Nephron progenitor cell (in vitro differentiated cells): ENCODE measurements at places on chromosomes 1 and 21.

DNA sequence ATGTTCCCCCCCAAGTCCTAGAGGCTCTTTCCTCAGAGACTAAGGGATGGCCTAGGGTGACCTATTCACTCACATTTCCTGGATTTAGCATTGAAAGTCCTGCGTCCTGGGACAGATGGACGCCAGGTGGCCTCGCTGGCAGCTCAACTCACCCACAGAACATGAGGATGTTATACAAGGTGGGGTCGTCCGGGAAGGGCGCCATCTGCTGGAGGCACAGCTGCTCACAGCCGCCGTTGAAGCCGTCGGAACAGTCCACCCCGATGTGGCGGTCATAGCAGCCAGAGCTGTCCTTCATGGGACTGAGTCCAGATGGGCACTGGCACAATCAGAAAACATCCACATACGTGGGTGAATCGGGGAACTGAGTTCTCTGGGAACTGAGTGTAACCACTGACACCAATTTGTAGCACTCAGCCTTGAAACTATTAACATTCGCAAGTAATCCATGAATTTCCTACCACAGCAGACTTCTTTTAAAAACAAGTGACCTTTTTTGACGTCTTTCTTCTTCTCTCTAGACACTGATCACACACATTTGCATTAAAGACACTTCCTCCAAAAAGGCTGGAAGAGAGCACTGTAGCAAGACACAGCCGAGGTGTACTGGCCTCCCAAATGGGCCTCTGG lies 215.4 kb downstream of the ASTN1 start:
- DNase-seq: peak; percentile 84

GRCh38 chr1:212762839-212763238 lies 28.7 kb downstream of the NSL1 start:
- no peak for DNase-seq

GRCh38 chr1:59664166-59664565 lies 150.6 kb upstream of the HOOK1 start:
- DNase-seq: no peak

- DNase-seq: no peak
Observed at GRCh38 chr1:173878251-173878650, 10.1 kb downstream of the ZBTB37 start.

GRCh38 chr1:11985851-11986250 lies 5.6 kb downstream of the MFN2 start:
- no peak for DNase-seq

- DNase-seq: no peak
Observed at GRCh38 chr1:41487126-41488039, 2.9 kb upstream of the EDN2 start.

GRCh38 chr1:167937709-167938010 lies 788 bp upstream of the MPC2 start:
- DNase-seq: no peak

- peak; percentile 53 for DNase-seq
Observed at GRCh38 chr1:7456722-7457082, 314.4 kb upstream of the VAMP3 start.
